ENCODE measurements at places on chromosomes 1 and 21.

- peaks cover 6% of the 10 kb centered on the region for H3K4me1 ChIP-seq
- H3K27me3 ChIP-seq, result peaks cover 33% of the 10 kb centered on the region
- no peak overlapping the region for H3K4me3 ChIP-seq
- no peak overlapping the region for H3K27ac ChIP-seq
- no peak for DNase-seq
Observed at GRCh38 chr21:31875496-31876015, 2.7 kb downstream of the HUNK start.

GRCh38 chr1:182279724-182280503 is 111.7 kb downstream of the GLUL start:
- no peaks in the 10 kb centered on the region for H3K36me3 ChIP-seq
- H3K27ac ChIP-seq, result no peak overlapping the region
- no peak for DNase-seq
- peaks cover 2% of the 10 kb centered on the region for H3K4me1 ChIP-seq
- H3K4me3 ChIP-seq, result no peak overlapping the region
- no peaks in the 10 kb centered on the region for H3K27me3 ChIP-seq

DNA sequence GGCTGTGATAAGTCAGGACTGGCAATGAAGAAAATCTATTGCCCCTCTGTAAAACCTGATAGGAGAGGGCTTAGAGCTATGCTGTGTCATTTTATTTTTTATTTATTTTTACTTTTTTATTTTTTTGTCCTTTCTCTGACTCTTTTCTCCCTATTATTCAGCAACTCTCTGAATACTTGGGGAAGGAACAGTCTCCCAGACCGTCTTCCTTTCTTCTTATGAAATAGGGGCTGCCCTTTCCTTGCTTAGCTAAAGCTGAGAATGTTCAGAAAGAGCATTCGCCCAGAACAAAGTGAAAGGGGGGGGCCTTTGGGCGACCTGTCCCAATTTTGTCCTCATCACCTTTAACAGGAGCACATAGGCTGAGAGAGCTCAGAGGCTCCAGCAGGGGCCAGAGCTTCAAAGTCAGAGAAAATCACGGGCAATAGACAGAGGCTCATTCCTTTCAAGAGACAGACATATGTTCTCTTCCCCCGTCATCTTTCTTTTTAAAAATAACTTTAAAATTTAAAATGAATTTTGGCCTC is 80.9 kb downstream of the RNF220 start:
- H3K36me3 ChIP-seq, result no peaks in the 10 kb centered on the region
- H3K4me3 ChIP-seq, result no peak overlapping the region
- H3K4me1 ChIP-seq, result no peaks in the 10 kb centered on the region
- H3K27ac ChIP-seq, result no peak overlapping the region

- H3K27me3 ChIP-seq, result no peaks in the 10 kb centered on the region
- no peak overlapping the region for H3K4me3 ChIP-seq
- no peak for DNase-seq
- H3K36me3 ChIP-seq, result peaks cover 19% of the 10 kb centered on the region
Observed at GRCh38 chr1:231803353-231803752, 176.8 kb downstream of the DISC1 start.

DNA sequence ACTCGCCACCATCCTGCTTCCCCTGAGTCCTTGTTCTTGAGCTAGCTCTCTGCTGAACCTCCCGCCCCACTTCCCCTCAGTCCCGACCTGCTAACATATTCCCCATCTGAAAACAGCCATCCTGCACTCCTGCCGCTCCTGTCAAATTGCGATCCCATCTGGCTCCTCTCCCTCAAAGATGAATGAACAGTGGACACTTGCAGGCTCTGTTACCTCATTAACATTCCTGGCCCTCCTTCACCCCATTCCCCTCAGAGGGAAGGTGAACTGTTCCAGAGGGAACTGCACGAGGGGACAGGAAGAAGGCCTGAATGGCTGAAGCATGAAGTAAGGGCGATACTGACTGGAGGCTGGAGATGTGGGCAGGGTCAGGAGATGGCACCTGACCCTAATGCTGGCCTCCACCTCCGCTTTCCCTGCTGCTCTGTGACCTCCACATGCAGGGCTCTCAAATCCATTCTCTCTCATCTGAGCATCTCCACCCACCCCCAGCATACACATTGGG is 7.4 kb upstream of the CELSR2 start:
- H3K4me1 ChIP-seq, result peaks cover 5% of the 10 kb centered on the region
- peaks cover 19% of the 10 kb centered on the region for H3K27me3 ChIP-seq
- no peak overlapping the region for H3K27ac ChIP-seq
- peaks cover 18% of the 10 kb centered on the region for H3K36me3 ChIP-seq

DNA sequence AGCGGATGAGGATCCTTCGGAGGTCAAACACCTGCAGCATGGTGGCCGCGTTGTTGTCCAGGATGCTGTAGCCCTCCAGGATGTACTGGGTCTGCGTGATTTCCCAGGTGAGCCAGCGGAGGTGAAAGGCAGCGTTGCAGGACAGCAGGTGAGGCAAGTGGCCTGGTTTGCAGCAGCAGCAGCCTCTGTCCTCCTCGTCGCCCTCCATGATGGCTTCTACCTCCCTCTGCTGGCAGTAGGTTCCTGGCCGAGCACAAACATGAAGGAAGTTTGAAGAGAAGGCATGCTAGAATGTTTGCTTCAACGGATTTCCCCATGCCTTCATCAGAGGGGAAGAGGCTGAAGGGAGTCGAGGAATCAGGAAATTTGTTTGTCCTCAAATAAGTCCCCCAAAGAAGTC is 74.7 kb downstream of the NTPCR start:
- no peak overlapping the region for H3K4me3 ChIP-seq
- no peaks in the 10 kb centered on the region for H3K27me3 ChIP-seq
- no peak overlapping the region for H3K27ac ChIP-seq

GRCh38 chr1:240712014-240712731 is 100.2 kb upstream of the GREM2 start:
- no peak overlapping the region for H3K27ac ChIP-seq
- no peaks in the 10 kb centered on the region for H3K36me3 ChIP-seq
- DNase-seq, result no peak
- H3K4me1 ChIP-seq, result no peaks in the 10 kb centered on the region

- H3K27me3 ChIP-seq, result no peaks in the 10 kb centered on the region
Observed at GRCh38 chr1:100597061-100597741, 59.3 kb downstream of the GPR88 start.

DNA sequence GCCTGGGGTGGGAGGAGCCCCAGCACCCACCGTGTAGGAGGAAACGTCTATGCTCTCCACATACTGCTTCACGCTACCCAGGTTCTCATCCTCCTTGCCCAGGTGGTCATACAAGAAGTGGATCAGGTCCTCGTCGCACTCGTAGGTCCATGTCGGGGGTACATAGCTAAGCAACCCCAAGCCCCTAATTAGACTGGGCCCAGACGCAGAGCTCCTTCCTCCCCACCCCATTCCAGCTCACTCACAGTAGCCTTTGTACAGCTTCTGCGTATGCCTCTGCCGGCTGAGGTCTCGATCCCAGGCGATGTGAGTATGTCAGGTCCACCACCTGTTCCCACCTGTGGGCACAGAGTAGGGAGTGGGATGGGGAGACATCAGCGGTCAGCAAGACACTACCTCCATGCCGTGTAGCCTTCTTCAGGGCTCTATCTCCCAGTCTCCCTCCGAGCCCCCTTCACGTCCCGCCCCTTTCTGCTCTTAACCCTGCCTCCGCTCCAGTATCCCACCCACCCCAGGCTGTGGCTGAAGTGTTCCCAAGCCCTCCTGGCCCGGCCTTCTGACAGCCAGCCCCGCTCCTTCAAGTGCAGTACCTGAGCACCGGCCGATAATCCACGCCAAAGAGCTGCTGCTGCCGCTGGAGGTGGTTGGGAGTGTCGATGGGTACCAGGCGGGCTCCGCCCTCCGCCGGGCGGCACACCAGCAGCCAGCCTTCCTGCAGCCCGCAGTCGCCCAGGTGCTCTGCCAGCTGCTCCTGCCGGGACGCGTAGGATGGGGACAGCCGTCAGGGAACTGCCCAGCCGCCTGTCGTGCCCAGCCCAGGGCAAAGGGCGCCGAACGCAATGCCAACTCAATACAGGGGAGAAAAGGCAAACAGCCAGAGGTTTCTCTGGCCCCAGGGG is 919 bp downstream of the HECTD3 start:
- DNase-seq, result peak; percentile 40
- H3K36me3 ChIP-seq, result peaks cover 22% of the 10 kb centered on the region
- no peaks in the 10 kb centered on the region for H3K27me3 ChIP-seq
- H3K4me1 ChIP-seq, result peaks cover 42% of the 10 kb centered on the region
- H3K27ac ChIP-seq, result peak overlapping the region; percentile 71

- H3K4me3 ChIP-seq, result no peak overlapping the region
- no peaks in the 10 kb centered on the region for H3K36me3 ChIP-seq
- no peaks in the 10 kb centered on the region for H3K4me1 ChIP-seq
- H3K27me3 ChIP-seq, result no peaks in the 10 kb centered on the region
Observed at GRCh38 chr1:215669806-215670491, 102.8 kb downstream of the KCTD3 start.

DNA sequence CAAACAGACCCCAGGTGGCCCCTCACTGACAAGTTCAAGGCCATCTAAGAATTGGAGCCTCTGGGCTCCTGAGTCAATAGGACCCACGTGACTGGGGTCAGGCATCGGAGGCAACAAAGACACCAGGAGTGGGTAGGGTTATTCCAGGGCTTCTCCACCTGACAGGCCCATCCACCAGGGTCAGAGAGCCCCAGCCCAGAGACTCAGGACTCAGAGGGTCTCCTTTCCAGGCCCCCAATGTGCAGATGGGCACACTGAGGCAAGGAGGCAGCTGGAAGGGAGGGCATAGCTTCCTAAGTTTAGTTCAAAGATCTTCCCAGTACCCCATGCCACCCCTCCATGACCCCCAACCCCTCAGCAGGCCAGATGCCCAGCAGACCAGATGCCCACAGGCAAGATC is 388.6 kb downstream of the MATN1 start:
- H3K4me1 ChIP-seq, result no peaks in the 10 kb centered on the region
- H3K36me3 ChIP-seq, result no peaks in the 10 kb centered on the region
- H3K27ac ChIP-seq, result no peak overlapping the region
- DNase-seq, result no peak

GRCh38 chr1:241391926-241392710 is 35.1 kb upstream of the RGS7 start:
- H3K4me3 ChIP-seq, result no peak overlapping the region
- H3K36me3 ChIP-seq, result no peaks in the 10 kb centered on the region
- H3K4me1 ChIP-seq, result no peaks in the 10 kb centered on the region
- H3K27me3 ChIP-seq, result no peaks in the 10 kb centered on the region

- H3K27me3 ChIP-seq, result no peaks in the 10 kb centered on the region
- no peaks in the 10 kb centered on the region for H3K36me3 ChIP-seq
- no peak overlapping the region for H3K4me3 ChIP-seq
- no peaks in the 10 kb centered on the region for H3K4me1 ChIP-seq
Observed at GRCh38 chr1:185996211-185996610, 262.0 kb downstream of the HMCN1 start.

- no peak overlapping the region for H3K27ac ChIP-seq
- DNase-seq, result no peak
- no peaks in the 10 kb centered on the region for H3K4me1 ChIP-seq
Observed at GRCh38 chr1:54439550-54440223, 33.5 kb upstream of the SSBP3 start.

- no peak overlapping the region for H3K4me3 ChIP-seq
- H3K27ac ChIP-seq, result no peak overlapping the region
- no peaks in the 10 kb centered on the region for H3K36me3 ChIP-seq
- DNase-seq, result no peak
- no peaks in the 10 kb centered on the region for H3K4me1 ChIP-seq
Observed at GRCh38 chr21:16419188-16419921, 689.6 kb downstream of the USP25 start.

DNA sequence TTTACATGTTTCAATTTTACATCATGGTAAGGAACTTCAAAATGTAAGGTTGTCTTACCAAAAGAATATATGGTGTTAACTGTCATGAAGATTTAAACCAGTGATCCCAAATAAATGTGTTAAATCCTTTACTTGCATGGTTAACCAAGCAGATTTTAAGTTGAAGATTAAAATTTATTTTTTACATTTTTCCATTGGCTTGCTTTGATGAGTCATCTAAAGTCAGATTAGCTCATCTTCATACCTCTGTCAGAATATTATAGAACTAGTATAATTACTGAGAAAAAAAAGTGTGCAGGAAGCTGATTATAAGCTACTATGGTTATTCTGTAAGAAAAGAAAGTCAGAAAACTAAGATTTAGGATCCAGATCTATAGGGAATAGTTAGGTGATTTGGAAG is 95.3 kb upstream of the DPH5 start:
- no peak overlapping the region for H3K4me3 ChIP-seq
- H3K27ac ChIP-seq, result peak overlapping the region; percentile 65
- peaks cover 34% of the 10 kb centered on the region for H3K36me3 ChIP-seq

DNA sequence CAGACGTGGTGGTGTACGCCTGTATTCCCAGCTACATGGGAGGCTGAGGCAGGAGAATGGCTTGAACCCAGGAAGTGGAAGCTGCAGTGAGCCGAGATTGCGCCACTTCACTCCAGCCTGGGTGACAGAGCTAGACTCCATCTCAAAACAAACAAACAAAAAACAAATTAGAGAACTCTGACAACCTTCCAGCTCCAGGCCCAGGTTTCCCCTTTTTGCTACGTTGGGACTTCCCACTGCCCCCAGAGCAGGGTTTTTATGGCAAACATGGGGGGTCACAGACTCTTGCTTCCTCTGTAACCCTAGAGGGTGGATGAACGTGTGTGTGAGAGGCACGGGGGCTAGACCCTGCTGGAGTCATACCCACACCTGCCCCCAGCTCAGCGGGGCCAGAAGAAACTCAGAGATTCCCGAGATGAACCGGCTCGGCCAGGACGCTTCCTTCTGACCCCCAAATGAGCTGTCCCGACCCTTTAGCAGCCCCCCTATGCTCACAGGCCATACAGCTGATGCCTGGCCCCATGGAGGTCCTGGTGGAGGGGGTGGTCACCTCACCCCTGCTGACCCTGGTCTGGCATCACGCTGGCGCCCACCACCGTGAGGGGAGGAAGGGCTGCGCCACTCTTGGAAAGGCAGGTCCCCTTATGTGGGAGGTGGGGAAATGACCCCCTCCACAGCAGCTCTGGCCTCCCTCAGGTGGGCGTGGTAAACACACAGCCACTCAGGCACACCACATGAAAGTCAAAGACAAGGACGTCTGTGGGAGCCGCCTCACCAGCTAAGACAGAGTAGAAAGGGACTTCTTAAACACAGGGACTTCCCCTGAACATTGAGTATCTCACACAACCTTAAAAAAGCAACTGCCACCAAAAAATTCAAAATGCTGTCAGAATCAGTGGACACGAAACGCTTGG is 7.1 kb downstream of the GPR157 start:
- H3K4me3 ChIP-seq, result peak overlapping the region; percentile 38
- peak overlapping the region; percentile 55 for H3K27ac ChIP-seq
- H3K36me3 ChIP-seq, result no peaks in the 10 kb centered on the region
- peaks cover 32% of the 10 kb centered on the region for H3K4me1 ChIP-seq
- peaks cover 2% of the 10 kb centered on the region for H3K27me3 ChIP-seq

DNA sequence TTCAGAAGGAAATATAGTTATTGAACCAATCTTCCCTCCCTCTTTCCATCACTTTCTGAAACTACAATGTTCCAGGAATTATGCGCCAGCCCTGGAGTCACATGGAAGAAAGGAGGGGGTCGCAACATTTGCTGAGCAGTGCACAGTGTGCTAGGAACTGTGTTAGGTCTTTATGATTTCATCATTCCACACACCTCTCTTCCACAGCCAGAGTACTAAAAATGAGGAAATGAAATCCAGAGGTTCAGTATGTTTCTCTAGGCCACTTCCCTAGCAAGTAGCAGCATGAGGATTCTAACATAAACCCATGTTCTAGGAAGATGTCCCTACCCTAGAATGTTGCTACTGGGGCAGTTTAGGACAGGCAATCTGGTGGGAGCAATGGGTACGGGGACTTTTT is 158.1 kb downstream of the SLC45A1 start:
- H3K36me3 ChIP-seq, result peaks cover 1% of the 10 kb centered on the region
- H3K27ac ChIP-seq, result no peak overlapping the region
- peaks cover 54% of the 10 kb centered on the region for H3K4me1 ChIP-seq
